ENCODE measurements at places on chromosomes 16 and 17.

GRCh38 chr17:9427465-9428315 lies 147.9 kb downstream of the STX8 start:
- DNase-seq = no peak

- DNase-seq = no peak
Measured at GRCh38 chr17:1183171-1183873, 3.5 kb upstream of the ABR start.

DNA sequence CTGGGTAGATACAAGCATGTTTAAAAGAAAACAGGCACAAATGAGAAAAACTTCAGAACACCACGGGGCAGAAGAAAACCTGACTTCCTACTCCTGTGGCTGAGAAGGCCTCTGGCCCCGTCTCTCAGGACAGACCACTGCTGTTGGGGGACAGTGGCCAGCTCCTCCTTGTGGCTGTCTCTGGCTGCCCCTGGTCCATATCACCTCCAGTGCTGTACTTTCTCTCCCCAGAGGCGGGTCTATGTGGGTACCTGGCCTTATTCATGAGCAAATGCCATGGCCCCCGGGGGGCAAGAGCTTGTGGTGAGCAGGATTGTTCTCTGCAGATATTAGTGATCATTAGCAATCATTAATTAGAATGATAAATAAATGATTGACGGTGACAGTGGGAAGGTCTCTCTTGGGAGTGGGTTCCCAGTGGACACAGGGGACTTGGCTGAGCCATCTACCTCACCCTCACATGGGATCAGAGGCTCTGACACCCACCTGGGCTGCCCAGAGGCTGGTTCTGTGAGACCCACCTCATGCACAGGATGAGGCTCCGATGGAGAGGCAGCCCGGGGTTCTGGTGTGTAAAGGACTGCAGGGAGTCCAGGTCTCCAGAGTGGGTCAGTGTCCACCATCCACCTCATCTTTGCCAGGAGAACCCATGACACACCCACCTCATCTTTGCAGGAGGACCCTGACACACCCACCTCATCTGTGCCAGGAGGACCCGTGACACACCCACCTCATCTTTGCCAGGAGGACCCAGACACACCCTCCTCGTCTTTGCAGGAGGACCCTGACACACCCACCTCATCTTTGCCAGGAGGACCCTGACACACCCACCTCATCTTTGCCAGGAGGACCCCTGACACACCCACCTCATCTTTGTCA lies 30.6 kb upstream of the CBFA2T3 start:
- no peak for DNase-seq

DNA sequence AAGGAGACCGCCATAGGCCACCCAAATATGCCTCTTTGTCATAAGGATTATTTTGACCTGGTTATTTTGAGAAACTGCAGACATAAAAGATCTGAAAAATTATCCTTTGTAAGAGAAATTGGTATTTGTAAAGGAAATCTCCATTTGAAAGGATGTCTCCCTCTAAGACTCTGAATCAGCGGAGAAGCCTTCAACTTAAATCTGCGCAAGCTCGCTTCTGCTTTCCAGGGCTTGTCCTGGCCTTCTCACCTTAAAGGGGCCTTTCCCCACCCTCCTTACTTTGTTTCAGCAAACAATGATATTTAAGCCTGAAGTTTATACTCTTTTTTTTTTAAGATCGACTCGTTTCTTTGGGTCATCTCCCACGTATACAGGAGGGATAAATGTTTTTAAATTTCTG lies 34.5 kb downstream of the HSBP1 start:
- no peak for DNase-seq

DNA sequence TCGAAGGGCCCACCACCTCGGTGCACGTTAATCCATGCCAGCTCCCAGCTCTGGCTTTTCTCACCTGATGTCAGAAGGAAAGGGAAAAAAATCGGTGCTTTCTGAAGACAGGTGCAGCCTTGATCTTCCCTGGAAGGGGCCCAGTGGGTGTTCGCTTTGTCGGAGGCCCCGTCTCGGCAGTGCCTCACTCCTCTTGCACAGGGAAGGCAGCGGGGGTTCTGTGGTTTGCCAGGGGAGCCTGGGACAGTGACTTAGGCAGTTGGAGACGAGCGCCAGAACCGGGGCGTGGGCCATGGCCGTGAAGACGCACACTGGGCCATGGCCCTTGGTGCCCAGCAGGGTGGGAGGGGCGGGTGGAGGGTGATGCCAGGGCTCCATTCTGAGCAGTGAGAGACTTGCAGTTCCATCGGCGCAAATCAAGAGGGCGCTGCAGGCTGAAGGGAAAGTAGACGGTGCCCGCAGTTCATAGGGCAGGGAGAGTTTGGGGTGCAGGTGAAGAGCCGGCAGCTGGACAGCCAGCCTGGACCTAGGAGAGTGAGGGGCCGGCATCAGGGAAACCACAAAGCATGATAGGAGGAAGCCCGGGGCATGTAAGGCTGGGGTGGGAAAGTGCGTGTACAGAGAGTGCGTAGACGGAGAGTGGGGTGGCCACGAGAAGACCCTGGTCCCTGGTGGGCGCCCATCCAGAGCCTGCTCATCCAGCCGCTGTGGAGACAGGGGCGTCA lies 101.3 kb upstream of the CHMP6 start:
- no peak for DNase-seq

GRCh38 chr17:40903129-40903847 lies 18.2 kb upstream of the KRT20 start:
- DNase-seq = peak; percentile 44

- DNase-seq = no peak
Measured at GRCh38 chr16:31194898-31195297, 7.7 kb downstream of the PYCARD start.

GRCh38 chr16:86508947-86509758 lies 1.2 kb upstream of the FOXF1 start:
- DNase-seq = peak; percentile 91

DNA sequence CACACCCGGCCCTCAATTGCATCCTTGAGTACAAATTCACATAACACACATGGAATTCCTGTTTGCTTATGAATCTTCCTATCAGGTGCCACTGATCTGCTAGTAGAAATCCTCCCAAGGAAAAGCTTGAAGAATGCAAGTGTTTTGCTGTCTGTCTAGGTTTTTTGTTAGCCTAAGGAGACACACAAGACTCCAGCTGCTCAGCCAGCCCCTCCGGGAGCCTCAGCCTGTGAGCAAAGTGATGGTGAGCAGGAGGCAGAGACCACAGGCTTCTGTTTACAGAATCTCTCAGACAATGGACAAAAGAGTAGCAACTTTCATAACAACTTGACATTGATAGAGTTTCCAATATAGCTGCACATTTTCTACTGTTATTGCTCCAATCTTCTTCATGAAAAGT lies 18.4 kb upstream of the PRKCA start:
- DNase-seq = no peak

DNA sequence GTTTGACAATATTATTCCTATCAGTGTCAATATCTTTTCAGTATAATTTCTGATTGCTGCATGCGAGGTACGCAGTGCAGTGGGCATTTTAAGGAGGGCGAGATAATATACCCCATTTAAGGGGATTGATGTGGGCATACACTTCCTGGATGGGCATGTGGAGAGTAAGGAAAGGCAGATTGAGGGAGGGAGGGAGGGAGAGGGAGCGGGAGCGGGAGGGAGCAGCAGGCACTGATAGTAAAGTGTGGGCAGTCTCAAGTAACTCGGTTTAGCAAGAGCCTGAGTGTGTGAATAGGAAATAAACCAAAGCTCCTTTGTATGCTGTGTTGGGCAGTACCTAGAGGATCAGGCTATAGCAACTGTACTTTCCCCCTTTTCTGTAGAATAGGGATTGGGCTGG lies 5.1 kb downstream of the BPTF start:
- no peak for DNase-seq

DNA sequence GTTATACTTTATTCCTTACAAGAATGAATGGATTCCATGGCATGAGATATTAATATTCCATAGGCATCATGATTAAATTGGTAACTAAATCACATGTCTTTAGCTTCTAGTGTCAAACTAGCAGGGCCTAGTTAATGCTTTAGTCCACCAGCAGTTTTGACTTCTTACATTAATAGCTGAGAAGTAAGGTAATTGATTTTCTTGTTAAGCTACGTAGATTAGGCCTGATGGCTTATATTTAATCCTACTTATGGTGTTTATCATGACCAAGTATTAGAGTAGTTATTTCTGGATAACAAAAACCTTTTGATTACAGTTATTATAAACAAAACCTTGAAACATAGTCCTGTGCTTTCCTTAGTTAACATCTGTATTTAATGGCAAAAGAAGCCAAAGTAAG lies 184.5 kb downstream of the TANC2 start:
- no peak for DNase-seq

DNA sequence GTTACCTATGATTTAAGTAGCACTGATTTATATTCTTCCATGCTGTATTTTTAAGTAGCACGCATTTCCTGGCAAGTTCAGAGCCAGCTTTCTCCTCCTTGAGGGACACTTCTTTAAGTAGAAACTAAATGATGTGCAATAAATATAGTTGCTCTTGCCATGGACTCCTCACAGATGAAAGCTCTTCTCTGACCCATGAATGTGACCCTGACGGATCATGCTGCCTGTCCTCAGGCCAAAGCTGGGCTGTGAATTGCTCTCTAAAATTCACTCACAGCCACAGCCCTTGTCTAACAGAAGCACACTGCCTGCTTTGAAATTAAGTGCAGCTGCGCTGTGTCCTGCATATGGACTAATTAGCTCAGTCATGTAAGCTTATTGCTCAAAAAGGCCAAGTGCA lies 438.8 kb downstream of the PMP22 start:
- DNase-seq = no peak

DNA sequence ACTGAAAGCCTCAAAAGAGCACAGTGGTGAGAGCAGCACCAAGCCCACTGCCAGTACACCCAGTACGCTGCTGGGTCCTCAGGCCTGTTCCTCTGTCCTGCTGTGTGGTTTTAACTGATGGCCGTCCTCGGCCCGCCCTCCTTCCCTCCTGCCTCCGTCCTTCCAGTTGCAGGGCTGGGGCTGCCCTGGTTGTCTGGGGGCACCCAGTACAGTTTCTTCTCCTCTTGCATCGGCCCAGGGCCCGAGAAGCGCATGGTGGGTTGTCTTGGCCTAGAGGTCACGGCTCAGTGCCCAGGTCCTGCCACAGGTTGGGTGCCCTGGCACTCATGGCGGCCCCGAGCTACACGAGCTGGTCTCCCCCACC lies 70.8 kb upstream of the KCTD5 start:
- DNase-seq = no peak

GRCh38 chr16:21989751-21990150 lies 11.2 kb downstream of the PDZD9 start:
- DNase-seq = no peak

DNA sequence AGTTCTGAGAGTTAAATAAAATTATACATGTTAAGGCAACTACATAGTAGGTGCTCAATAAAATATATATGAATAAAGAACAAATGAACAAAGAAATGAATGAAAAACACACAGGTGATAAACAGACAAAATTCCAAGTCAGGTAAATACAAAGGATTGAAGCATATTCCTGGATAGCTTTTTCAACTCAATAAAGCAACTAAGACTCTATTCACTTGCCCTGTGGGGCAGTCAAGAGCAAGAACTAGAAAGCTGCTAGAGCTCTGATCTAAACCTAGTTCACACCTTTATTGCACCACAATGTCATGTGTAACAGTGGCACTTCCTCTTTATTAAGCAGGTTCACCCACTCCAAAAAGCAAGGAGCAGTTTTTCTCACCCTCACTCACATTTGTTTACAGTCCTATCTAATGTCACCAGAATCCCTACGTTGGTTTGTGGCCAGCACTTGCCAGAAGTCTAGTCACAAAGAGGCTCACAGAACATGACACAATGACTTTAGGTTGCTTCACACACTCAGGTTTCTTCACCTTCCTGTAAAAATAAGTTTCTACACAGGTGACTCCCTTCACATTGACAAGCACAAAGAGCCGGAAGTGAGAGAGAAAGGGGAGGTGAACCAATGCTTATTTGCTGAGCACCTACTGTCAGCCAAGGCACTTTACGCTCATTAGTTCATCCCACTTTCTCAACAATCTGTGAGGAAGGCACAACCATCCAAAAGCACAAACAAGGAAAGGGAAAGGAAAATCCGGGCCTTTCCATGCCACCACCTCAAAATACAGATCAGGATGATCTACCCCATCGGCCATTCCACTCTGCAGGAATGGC lies 70.8 kb downstream of the XPO6 start:
- DNase-seq = no peak

DNA sequence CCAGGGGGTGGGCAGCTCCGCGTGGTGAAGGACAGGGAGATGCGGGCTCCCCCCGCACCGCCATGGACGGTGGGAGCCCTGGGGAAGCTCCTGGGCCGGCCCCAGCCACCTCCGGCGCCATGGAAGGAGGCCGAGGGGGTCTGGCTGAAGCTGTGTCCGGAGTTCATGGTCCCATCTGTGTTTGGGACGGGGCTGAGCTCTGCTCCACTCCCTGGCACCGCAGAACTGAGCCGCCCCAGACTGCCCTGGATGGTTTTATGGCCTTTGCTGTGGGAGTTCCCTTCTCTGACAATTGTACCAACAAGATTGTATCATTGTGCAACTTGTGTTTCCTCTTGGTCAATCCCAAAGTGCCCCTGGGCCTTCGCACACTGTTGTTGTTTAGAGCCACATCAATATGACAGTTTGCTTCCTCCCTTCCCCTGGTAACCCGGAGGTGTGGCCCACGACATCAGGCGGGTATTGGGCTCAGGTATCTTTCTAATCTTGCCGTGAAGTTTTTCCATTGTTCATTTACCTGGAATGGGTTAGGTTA lies 942 bp downstream of the KRT23 start:
- DNase-seq = no peak

DNA sequence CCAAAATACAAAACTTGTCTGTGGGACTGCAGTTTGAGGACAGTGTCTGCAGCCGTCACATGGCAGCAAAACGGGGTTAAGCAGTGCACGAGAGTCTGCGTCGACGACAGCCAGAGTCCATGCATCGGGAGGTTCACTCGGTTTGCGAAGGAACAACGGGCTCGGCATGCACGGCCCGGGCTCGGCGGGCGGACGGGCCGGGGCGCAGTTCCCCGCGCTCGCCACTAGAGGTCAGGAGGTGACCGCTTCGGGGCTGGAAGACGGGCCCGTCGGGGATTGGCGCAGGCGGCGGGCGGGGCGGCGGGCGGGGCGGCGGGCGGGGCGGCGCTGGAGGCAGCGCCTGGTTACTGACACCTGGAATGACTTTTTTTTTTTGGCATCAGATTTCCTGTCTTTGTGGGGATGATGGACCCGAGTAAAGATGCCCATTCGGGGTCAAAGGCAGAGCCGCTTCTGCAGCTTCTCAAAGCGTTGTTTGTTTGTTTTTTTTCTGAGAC lies 6.5 kb downstream of the SCGB1C2 start:
- DNase-seq = peak; percentile 87

DNA sequence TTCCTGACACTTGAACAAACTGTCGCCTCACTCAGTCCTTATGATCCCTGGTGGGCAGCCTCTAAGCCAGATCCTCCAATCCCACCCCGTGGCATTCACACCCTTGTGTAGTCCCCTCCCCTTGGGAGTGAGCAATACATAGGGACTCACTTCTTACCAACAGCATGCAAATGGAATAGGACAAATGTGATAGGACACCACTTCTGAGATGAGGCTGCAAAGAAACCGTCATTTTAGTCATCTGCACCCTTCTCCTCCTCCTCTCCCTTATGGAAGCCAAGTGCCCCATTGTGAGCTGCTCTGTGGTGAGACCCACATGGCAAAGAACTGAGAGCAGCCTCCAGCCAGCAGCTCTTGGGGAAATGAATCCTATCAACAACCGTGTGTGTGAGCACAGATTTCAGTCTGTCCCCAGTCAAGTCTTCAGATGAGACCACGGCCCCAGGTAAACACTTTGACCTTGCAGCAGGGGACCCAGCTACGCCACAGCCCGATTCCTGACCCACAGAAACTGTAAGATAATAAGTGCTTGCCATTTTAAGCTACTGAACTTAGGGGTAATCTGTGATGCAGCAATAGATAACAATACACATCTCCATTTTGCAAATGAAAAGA lies 46.9 kb downstream of the ZFHX3 start:
- DNase-seq = no peak

- no peak for DNase-seq
Measured at GRCh38 chr16:73616770-73617169, 568.8 kb upstream of the ZFHX3 start.

Measured in hepatic stellate cell (primary cell).